Spleen (tissue), 13 donors: ENCODE measurements at places on chromosomes 12 and 14.
A peak's percentile ranks its signal among the peaks of the same experiment; 100 is the strongest.

DNA sequence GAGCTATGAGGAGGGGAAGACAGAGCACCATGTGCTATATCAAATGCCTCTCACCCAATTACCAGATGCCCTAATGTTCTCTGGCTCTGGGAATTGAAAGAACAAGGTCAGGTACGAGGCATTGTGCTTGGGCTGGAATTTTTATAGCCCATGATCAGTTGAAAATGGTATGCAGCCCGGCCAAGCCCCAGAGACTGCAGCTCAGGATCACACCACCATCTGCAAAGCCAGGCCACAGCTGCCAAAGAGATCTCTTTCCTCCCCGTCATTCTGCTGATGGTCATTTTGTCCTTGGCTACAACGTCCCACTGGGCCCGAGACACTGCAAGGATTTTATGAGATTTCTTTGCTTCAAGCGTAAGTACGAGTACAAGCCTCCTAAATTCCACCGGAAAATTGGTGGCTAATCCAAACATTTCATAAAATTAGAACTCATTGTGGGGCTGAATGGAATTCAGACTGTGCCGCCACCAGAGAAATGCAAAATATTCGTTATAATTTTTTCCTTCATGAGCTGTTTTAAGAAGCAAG is 15.1 kb downstream of the NUAK1 start:
- DNase-seq: no peak

DNA sequence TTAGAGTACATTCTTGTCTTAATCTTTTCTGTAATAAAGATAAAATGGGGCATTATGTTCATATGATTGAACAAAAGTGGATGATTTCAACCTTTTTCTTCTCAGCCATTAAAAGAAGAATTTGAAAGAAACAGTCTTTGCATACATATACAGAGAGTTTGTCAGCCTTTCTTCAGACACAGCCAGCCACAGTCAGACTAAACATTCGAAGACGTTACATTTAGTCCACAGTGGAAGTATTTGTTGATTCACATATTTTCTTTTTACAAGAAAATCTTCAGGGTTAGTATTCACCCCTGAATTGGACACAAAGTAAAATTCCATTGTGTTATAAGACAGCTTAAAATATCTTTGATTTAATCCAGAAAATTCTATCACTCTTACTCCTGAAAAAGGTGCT is 36.2 kb downstream of the ETV6 start:
- DNase-seq: no peak

DNA sequence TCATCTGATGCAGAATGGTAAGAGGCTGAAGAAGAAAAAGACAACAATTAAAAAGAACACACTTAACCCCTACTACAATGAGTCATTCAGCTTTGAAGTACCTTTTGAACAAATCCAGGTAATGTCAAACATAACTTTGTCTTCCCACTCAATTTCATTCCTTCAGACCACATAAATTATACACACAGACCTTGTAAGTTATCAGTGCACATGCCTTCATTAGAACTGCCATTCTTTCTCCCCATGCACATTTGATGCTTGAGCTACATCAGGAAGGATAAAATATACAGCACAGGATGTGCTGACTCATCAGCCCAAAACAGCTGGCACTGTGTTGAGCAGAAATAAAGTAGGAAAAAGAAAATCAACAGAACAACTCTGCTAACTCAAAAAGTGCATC is 246.7 kb downstream of the PAWR start:
- no peak for DNase-seq

GRCh38 chr12:72036393-72036792 is 97.7 kb downstream of the TPH2 start:
- no peak for DNase-seq

- DNase-seq: no peak
Measured at GRCh38 chr14:94640721-94641631, 28.8 kb downstream of the SERPINA3 start.

DNA sequence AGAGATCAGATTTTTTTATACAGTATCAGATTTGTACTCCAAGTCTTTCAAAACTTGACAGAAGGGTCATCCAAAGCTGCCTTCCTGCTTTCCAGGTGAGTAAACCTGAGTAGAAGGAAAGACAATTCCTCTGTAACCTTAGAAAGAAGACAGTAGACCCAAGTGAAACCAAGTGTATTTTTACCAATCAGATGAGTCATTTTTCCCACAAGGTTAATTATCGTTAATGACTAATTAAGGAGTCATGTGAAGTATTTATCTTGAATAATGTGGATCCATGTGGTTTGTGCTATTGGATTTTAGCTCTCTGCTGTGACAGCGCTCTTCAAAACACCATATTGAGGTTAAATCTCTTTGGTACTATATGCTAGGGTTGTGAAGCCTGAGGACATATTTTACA is 74.0 kb upstream of the PELI2 start:
- DNase-seq: no peak

GRCh38 chr14:39492267-39492666 is 60.0 kb upstream of the FBXO33 start:
- DNase-seq: no peak

GRCh38 chr12:89709995-89710872 is 1.6 kb upstream of the ATP2B1 start:
- no peak for DNase-seq

DNA sequence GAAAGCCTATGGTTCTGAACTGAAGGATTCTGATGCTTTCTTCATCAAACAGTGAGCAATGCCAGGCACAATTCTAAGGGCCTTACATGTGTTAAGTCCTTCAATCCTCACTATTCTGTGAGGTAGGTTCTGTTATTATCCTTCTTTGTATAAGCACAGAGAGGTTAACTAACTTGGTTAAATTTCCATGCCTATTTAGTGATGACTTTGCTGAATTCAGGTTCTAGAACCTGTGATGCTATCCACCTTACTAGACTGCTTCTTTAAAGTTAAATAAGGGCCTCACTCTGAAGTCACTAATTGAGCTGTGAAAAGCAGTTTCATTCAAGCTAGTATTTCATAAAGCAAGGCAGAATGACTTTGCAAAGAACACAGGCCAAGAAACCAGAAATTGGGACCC is 138.9 kb upstream of the PARP11 start:
- no peak for DNase-seq

GRCh38 chr12:32197421-32197820 is 90.8 kb downstream of the BICD1 start:
- DNase-seq: no peak

DNA sequence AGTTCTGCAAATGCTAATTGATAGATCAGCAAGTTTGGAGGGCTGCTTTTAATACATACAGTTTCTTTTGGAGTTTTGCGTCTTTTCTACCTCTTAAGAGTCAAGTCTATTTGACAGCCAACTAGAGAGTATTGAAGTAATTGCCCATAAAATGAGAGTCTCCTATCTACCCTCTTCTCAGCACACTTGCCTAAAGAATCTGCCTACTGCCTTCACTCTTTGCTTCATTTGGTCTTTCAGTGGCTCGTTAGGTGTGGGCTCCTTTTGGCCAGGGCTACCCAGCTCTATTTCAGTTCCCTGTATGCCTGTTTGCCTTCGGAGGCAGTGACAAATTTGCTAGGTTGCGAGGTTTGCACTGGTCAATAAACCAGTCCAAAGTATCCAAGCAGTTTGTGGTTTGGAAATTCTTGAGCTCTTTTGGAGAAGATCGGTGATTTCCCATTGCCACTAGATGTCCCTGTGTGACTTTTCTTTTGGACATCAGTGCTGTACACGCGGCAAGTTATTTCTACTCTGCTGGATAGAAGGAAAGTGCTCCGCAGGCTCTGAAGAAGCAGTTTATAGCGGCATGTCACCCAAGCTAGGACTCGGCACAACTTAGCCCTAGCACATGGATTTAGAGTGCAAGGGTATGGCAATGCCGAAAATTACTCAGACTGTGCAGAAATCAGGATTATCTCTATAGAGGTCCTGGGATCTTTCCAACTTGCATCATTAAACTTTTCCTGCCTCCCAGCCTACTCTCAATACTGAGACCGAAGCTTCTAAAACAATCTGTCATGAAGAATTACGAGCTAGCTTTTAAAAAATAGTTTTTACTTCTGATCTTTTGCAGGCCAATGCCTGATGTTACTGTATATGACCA is 38.6 kb downstream of the MGST1 start:
- no peak for DNase-seq

GRCh38 chr12:39365364-39366001 is 77.4 kb downstream of the KIF21A start:
- DNase-seq: no peak

- DNase-seq: no peak
Measured at GRCh38 chr14:65225299-65226159, 123.2 kb upstream of the MAX start.

DNA sequence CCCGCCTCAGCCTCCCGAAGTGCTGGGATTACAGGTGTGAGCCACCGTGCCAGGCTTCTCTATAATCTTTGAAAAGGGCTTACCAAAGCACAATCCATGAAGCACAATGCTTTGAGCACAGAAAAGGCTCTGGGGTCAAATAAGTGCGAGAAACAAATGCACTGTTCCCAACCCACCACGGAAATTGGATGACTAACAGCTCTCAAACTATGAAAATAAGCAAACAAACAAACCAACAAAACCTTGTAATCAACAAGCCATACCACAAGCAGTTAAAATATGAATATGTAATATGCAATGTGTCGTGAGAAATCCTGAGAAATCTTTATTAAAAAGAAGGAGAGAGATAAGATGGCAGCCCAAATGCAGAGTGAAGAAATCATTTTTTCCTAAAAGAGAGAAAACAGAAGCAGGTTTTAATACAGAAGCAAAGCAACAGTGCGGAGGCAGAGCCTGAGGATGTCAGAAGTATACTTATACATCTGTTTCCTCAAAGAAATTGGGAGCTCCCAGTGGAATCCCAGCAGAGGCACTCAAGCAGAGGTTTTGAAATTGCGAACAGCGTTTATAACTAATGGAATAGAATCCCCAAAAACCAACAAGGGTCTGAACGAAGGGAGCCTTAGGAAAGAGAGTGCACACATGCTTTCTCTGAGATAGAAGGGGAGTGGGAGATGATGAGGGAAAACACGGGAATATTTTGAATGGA is 17.1 kb downstream of the SMCO2 start:
- no peak for DNase-seq

DNA sequence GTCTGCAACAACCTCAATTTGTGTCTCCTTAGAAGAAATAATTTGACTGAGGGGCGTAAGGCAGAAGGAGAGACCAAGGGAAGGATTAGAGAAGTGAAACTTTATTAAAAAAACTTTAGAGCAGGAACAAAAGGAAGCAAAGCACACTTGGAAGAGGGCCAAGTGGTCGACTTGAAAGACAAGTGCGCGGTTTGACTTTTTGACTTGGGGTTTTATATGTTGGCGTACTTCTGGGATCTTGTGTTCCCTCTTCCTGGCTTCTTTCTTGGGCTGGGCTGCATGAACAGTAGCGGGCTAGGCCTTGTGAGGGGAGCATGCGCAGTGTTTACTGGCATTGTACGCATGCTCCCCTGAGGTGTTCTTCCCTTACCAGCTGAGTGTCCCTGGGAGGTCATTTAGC is 369.3 kb upstream of the DCN start:
- no peak for DNase-seq

DNA sequence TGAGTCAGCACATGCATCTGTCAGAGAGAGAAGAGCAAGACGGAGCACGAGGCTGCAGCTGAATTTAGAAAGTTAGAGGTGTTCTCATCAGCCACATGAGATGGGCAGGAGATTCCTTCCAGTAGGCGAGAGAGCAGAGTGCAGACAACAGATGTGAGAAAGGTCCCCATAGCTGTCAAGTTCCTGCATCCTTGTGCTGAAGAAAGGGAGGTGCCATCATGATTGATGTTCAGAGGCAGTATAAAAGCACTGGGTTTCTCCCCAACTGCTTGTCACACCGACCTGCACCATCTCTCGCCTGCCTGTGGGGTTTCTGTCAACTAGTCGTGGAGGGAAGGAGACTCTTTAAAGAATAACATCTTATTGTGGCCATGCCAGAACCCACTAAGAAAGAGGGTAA is at the start of gene MYBPC1:
Gene MYBPC1 (plus strand): TSS at position 272 of the 400 bp plus-strand sequence. CDS start 100 bp downstream, at position 372.
- no peak for DNase-seq

GRCh38 chr12:106195621-106196027 is 52.2 kb downstream of the CKAP4 start:
- peak; percentile 42 for DNase-seq

GRCh38 chr12:42299392-42300308 is 26.2 kb downstream of the ZCRB1 start:
- DNase-seq: no peak

GRCh38 chr12:55142669-55143565 is 16.7 kb downstream of the OR9K2 start:
- DNase-seq: no peak

DNA sequence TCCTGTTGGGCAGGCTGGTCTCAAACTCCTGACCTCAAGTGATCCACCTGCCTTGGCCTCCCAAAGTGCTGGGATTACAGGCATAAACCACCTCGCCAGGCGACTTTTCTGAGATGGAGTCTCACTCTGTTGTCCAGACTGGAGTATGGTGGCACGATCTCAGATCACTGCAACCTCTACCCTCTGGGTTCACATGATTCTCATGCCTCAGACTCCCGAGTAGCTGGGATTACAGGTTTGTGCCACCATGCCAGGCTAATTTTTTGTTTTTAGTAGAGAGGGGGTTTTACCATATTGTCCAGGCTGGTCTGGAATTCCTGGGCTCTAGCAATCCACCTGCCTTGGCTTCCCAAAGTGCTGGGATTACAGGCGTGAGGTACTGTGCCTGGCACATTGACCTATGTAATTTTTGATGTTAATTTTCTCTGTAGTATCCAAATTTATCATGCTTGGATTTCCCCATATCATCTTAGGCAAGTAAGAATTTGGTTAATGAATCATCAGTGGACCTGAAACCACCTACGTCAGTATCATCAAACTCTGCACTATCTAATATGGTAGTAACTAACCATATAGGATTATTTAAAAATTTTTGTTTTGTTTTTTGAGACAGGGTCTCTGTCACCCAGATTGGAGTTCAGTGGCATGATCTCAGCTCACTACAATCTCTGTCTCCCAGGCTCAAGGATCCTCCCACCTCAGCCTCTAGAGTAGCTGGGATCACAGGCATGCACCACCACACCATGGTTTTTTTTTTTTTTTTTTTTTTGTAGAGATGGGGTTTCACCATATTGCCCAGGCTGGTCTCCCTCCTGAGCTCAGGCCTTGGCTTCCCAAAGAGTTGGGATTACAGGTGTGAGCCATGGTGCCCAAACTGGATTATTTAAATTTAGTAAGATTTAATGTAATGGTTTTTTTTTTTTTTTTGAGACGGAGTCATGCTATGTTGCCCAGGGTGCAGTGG is 11.9 kb upstream of the ATP5F1B start:
- no peak for DNase-seq

DNA sequence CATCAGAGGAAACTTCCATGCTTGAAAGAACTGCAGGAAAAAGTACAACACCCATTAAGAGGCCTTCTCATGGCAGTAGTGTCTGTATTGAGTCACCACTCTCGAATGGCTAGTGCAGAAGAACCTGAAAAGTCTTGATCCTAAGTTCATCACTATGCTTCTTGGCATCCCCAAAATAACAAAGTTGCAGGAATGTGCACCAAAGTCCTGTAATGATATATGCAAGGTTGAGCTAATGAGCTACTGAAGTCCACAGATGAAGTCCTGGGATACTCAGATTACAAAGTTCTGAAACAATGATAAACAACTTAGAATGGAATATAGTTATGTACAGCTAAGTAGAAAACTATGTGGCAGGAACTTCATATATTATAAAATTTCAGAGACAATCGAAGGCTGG is 545.4 kb downstream of the FOXG1 start:
- DNase-seq: no peak
